ENCODE measurements at places on chromosomes 2 and 18.
A peak's percentile ranks its signal among the peaks of the same experiment; 100 is the strongest.

DNA sequence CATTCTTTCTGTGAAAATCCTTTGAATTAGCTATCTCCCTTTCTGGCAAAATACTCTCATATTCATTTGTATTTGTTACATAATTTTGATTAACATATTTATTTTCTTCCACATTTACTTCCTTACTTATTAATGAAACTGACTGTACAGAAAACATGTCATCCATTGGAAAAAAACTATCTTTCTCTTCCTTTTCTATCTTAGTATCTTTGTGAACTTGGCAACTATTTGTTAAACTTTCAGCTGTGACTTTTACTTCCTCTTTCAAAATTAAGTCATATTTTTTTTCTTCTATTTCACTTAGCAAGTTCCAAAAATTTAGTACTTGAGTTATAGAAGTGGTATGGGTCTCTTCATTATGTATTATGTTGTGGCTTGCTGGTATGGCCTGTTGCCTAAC, 2.6 kb downstream of the RAD51AP2 start:
- DNase-seq, result no peak

DNA sequence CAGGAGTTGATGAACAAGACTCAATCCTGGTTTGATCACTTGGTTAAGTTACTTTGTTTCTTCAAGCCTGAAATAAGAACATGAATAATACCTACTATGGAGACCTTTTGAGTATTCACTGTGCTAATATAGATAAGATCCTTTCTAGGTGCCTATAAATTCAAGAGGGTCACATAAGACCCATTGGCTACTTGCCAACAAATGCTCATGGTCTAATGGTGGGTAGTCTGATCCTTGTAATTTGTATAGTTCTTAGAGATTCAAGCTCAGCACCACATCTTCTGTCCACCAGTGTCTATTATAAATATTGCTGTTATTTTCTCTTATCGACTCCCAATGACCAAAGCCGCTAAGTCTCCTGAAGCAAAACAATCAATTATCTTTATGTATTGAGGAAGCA, 27.4 kb upstream of the ACSL3 start:
- DNase-seq, result no peak

- DNase-seq, result no peak
Measured at GRCh38 chr18:44893045-44893706, 212.5 kb downstream of the SETBP1 start.

DNA sequence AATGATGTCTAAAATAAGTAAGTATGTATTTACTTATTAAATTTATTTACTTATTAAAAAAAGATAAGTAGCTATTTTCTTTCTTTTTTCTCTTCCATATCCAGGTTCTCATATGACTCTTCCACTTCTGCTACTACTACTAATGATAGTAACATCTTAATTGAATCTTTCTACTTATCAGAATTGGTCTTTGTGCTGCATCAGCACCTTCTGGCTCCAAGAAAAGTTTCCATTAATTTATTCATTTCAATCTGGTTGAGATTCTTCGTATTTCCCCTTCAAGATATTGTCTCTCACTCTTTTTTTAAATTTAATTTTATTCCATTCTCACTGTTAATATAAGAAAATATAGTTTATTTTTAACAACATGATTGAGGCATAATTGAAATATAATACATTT, 1675.4 kb downstream of the DPP10 start:
- DNase-seq, result no peak

DNA sequence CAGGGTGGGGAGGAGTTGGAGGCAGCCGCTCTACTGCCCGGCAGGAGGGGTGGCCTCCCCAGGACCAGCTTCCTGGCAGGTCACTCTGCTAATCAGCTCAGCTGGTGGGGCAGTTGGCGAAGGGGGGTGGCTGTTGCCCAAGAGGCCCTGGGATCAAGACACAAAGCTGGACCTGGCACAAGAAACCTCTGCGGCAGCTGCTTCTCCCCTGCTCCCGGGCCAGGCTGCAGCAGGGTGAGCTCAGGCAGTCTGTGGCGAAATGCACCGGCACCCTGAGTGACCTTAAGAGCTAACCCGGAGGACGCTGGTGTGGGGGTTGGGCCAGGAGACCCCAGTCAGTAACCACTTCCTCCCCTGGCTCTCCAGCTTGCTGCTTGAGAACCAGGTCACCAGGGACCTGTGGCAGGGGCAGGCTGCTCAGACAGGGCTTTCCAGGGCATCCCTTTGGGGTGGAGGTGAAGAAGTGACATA, 31.1 kb downstream of the TOGARAM2 start:
- no peak for DNase-seq

- DNase-seq, result no peak
Measured at GRCh38 chr2:1226766-1227165, 186.5 kb upstream of the TPO start.

- DNase-seq, result no peak
Measured at GRCh38 chr2:236612737-236613136, 43.1 kb downstream of the ACKR3 start.

GRCh38 chr2:20145497-20146193, 79.3 kb downstream of the SDC1 start:
- DNase-seq, result no peak

DNA sequence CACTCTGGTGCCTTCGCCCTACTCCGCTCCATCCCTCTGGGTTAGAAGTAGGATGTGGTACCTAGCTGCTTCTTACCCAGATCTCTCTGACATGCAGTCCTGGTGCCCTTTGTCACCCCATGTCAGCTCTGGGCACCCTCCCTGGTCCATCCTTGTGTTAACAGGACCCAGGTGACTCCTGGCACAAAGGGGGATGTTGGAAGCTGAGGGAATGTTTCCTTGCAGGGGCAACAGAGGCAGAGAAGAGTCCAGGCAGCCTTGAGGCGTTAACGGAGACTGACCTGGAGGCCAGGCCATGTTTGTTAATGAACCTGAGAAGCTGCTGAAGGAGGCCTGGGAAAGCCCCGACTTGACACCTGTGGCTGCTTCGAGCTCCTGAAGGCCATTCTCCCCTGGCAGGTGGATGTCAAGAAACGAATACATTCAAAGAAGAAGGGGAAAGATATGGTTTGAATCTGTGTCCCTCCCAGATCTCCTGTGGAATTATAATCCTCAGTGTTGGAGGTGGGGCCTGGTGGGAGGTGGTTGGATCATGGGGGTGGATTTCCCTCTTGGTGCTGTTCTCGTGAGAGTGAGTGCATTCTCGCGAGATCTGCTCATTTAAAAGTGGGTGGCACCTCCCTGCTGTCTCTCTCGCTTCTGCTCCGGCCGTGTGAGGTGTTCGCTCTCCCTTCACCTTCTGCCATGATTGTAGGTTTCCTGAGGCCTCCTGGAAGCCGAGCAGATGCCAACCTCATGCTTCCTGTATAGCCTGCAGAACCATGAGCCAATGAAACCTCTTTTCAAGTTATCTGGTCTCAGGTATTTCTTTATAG, 31.4 kb downstream of the NPPC start:
- DNase-seq, result no peak

DNA sequence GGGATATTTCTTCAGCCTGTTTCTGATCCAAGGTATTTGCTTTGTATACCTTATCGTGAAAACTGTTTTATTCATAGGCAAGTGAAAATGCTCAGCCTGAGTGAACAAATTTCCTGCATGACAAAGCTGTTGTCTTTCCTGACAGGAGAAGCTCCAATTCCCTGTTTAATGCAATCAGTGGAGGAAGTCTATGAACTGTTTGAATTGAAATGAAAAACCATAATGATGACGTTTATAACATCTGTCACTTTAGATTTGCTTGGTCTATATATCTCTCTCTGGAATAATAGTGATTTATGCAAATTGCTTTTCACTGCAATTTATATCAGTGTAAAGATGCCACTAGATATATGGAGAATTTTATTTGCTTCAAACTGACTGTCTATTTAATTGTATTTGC, 239.4 kb upstream of the HNMT start:
- no peak for DNase-seq

DNA sequence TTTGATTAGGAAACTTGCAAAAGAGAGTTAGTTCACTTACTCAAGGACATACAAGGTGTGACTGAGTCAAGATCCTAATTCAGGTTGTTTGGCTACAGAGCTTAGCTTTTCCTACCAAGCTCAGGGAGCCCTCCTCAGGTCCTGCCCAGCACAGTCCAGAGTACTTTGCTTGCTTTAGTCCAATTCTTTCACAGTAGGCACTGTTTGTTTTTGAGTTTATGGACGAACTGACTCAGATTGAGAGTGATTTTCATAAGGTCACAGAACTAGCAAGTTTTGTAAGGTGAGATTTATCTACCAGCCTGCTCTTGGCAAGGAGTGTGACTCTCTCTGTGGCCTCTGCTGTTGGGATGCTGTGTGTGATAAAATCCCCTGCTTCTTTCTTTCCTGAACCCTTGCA, 310.5 kb downstream of the PTPRM start:
- no peak for DNase-seq

DNA sequence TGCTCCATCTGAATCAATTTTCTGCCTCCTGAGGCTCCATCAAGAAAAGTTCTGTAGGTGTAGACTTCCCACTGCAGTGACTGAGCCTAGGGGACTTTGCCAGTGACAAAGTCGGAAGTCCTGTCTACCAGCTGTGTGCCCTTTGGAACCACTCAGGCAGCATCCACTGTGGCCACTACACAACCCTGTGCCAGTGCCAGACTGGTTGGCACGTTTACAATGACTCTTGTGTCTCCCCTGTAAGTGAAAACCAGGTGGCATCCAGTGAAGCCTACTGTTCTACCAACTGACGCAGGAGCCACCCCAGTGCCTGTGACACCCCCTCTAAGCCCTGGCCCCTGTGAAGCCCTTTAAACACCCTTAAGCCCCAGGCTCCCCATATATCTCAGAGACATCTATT, 132.1 kb upstream of the SERPINE2 start:
- DNase-seq, result no peak

DNA sequence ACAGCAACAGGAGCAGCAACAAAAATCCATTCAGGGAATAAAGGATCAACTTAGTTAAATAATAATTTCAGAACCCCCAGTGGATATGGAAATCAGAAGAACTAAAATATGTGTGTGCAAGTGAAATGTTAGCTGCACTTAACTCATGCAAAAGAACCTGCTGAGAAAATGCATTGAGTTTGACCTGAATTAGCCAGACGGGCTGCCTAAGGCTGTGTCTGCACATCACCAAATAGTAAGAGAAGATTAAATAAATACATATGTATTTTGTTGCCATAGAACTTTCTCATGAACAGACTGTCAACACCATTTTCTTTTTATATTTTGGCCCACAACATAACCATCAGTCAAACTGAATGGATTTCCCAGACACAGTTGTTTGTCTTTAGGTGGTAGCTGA, 262.0 kb upstream of the PIK3C3 start:
- DNase-seq, result no peak

DNA sequence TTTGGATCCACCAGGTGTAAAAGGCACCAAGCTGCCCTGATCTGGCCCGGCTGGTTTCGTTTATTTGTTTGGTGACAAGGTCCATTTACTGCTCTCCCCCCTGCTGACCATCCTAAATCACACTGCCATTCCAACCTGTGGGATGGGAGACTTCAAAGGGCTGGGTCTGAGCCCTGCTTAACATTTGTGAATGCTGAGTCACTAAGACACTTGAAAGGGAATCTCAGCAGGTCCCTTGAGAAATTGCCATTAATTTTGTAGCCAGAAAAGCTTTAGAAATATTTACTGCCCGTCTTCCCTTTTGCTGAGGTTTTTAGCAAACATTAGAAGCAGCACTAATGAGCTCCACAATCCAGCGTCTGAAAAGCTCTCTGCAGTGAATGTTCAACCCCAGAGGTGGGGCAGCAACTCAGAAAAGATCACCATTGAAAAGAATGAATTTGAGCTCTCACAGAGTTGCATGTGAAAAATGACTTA, 133.8 kb downstream of the ARL4C start:
- no peak for DNase-seq

- DNase-seq, result no peak
Measured at GRCh38 chr2:120670371-120670770, 65.3 kb upstream of the GLI2 start.

- peak; percentile 2 for DNase-seq
Measured at GRCh38 chr2:182907081-182907830, 40.8 kb upstream of the FRZB start.

GRCh38 chr2:86433137-86433536, 8.0 kb upstream of the KDM3A start:
- no peak for DNase-seq

GRCh38 chr2:71003396-71003795, 8.7 kb upstream of the TEX261 start:
- DNase-seq, result no peak

- DNase-seq, result no peak
Measured at GRCh38 chr2:126784621-126785020, 114.1 kb upstream of the TEX51 start.

GRCh38 chr2:240884221-240884620, 11.7 kb downstream of the MAB21L4 start:
- DNase-seq, result no peak

GRCh38 chr2:71944183-71944550, 203.5 kb downstream of the CYP26B1 start:
- DNase-seq, result no peak

GRCh38 chr18:47931718-47932103, 1.3 kb upstream of the SMAD2 start:
- DNase-seq, result no peak

GRCh38 chr2:178072383-178073301, at the start of gene PDE11A:
Gene PDE11A, minus strand, starts transcription at chr2:178072777. Its CDS starts 340 bp downstream, at chr2:178072437.
- no peak for DNase-seq

DNA sequence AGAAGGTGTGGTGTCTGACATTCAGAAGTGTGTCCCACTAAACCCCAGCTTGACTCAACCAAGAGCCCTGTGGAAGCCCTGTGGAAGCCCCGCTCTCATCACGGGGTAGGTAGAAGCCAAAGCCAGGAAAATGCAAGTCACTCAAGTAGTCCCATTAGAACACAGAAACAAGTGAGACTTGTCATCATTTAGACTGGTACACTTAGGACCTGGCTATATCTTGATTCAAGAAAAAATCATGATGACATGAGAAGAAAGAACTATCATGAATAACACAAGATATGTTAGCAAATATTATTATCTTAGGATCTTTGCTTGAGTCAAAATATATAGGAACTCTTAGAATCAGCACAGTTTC, 28.2 kb upstream of the SULT1C4 start:
- DNase-seq, result no peak

All from forelimb muscle (tissue), 1 donor.